ENCODE measurements at places on chromosomes 3 and 15. TPM values are rescaled to one million over a fixed set of nuclear protein-coding genes. Genes with fewer than 3 reads are reported as not detected.
A peak's percentile ranks its signal among the peaks of the same experiment; 100 is the strongest.

- no peaks in the 10 kb centered on the region for H3K27me3 ChIP-seq
- H3K4me3 ChIP-seq = no peak overlapping the region
- no peak overlapping the region for H3K27ac ChIP-seq
- no peaks in the 10 kb centered on the region for H3K36me3 ChIP-seq
- no peaks in the 10 kb centered on the region for H3K4me1 ChIP-seq
These were observed 27.8 kb downstream of the DRD3 start for GRCh38 chr3:114151091-114151490.

GRCh38 chr3:62553811-62554210 is 180.5 kb upstream of the FEZF2 start:
- H3K27me3 ChIP-seq = no peaks in the 10 kb centered on the region
- no peaks in the 10 kb centered on the region for H3K36me3 ChIP-seq
- no peak for DNase-seq

The HCLS1 gene
- 28.8 TPM for total RNA-seq

DNA sequence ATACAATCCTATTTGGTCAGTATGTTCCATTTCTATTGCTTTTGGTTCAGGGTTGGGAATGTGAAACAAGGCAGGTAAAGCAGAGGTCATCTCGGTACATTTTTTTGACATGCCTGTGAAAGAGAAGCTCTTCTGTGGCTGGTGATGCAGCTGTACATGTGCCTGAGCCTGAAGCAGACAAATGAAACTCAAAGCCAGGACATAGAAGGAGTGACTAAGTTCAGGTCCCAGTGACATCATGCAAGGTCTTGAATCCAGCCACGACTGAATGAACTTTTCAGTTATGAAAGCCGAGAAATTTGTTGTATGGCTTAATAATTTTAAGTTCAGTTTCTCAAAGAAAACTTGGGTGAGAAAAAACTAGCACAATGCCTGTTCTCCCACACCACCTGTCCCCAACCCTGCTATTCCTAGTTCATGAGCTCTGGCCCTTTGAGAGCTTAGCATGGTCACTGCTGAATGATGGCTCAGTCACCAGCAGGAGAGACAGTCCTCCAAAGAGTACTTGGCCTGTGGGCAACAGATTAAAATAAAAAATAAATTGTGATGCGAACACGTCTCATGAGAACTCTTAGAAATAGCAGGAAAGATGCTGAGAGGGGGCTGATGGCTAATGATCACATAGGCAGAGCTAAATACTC is 600.2 kb upstream of the GRM7 start:
- H3K4me1 ChIP-seq = no peaks in the 10 kb centered on the region
- no peak overlapping the region for H3K27ac ChIP-seq
- no peaks in the 10 kb centered on the region for H3K36me3 ChIP-seq
- no peak overlapping the region for H3K4me3 ChIP-seq

DNA sequence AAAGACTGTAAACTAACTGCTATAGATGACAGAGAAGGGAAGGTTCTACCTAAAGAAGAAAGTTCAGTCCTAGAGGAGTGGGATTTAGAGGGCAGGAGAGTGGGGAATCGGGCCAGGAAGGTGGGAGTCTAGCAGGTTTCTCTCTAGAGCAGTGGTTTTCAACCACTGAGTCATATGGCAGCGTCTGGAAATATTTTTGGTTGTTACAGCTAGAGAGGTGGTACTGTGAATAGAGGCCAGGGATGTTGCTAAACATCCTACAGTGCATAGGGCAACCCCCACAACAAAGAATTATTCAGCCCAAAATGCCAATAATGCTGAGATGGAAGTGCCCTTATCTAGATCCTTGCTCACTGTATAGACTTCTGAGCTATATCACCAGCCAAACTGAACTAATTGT is 28.7 kb downstream of the ATP1B3 start:
- no peaks in the 10 kb centered on the region for H3K4me1 ChIP-seq
- no peaks in the 10 kb centered on the region for H3K36me3 ChIP-seq
- no peak overlapping the region for H3K27ac ChIP-seq
- no peak overlapping the region for H3K4me3 ChIP-seq
- no peaks in the 10 kb centered on the region for H3K27me3 ChIP-seq

GRCh38 chr15:85377269-85377668 is 3.1 kb upstream of the AKAP13 start:
- H3K36me3 ChIP-seq = no peaks in the 10 kb centered on the region
- DNase-seq = no peak
- H3K27me3 ChIP-seq = no peaks in the 10 kb centered on the region
- no peak overlapping the region for H3K27ac ChIP-seq
- H3K4me3 ChIP-seq = no peak overlapping the region

DNA sequence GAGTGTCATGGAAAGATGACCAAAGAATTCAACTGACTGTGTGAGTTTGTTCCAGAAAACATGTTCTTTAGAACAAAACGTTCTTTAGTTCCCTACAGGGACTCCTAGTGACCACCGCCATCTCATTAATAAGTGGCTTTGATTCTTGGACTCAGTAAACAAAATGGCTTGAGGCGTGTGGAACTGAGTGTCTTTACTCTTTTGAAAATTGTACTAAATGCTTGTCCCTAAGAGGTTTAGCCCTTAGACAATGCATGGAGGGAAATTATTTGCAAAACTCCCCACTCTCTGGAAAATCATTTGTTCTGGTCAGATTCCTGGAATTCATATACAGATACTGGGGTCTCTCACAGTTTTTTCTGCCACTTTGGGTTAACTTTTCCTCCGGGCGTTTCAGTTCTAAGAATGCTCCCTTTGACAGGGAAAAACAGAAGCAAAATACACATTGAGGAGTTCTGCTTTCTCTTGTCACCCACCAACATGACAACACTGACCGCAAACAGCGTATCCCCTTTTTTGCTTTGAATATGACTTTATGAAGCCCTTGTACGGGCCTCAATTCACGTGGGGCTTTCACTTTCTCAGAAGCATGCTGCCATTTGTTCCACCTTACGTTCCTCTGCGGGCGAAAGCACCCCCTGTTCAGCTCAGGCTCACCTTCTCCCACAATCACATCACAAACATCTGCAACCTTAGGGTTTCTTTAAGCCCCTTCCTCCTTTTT is 15.3 kb upstream of the NRROS start:
- H3K4me3 ChIP-seq = no peak overlapping the region
- no peaks in the 10 kb centered on the region for H3K4me1 ChIP-seq
- no peak for DNase-seq
- no peaks in the 10 kb centered on the region for H3K36me3 ChIP-seq

- H3K4me3 ChIP-seq = no peak overlapping the region
- peaks cover 2% of the 10 kb centered on the region for H3K27me3 ChIP-seq
- no peak overlapping the region for H3K27ac ChIP-seq
- H3K4me1 ChIP-seq = no peaks in the 10 kb centered on the region
- DNase-seq = no peak
These were observed 35.2 kb downstream of the OSTN start for GRCh38 chr3:191234216-191234615.

- no peaks in the 10 kb centered on the region for H3K4me1 ChIP-seq
- no peaks in the 10 kb centered on the region for H3K27me3 ChIP-seq
- no peak for DNase-seq
- H3K27ac ChIP-seq = no peak overlapping the region
- H3K36me3 ChIP-seq = no peaks in the 10 kb centered on the region
- no peak overlapping the region for H3K4me3 ChIP-seq
These were observed 1105.4 kb downstream of the TUSC7 start for GRCh38 chr3:117814975-117815374.

DNA sequence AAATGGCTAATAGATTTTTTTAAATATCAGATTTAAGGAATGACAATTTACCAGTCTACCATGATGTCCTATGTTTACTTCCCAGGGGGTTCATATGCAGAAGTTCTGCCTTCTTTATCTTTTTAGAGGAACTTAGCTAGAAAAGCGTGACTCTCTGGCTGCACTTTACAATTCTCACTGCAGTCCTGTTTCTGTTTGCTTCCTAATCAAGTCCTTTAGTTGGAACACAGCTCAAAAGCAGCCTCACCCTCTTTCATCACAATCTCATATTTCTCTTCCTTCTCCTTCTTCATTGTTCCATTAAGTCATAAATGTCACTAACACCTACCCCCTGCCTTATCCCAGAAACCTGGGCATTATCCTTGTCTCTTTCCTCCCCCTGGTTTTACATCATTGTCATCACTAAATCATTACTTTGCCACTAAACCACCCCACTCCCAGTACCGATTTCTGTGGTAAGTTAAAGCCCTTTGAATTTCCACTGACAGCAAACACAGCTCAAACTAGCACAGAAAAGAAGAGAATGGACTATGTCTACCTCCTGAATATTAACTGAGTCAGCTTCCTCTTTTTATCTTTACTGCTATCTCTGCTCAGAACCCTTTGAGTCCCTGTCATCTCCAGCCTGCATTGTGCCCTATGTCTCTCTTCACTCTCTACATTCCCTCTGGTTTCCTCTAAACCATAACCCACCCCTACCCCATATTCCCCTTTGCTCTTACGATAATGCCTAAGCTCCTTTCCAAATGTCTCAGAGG is 13.8 kb upstream of the PPP4R2 start:
- DNase-seq = no peak
- H3K4me1 ChIP-seq = no peaks in the 10 kb centered on the region
- no peak overlapping the region for H3K4me3 ChIP-seq
- no peak overlapping the region for H3K27ac ChIP-seq
- H3K36me3 ChIP-seq = no peaks in the 10 kb centered on the region
- H3K27me3 ChIP-seq = no peaks in the 10 kb centered on the region

- H3K27me3 ChIP-seq = no peaks in the 10 kb centered on the region
- H3K27ac ChIP-seq = peak overlapping the region; percentile 94
- no peaks in the 10 kb centered on the region for H3K36me3 ChIP-seq
- peak; percentile 47 for DNase-seq
These were observed 753 bp downstream of the ITGB5 start for GRCh38 chr3:124886168-124887056.

The FEZF2 gene
- total RNA-seq = not detected

The GOLGA8K gene
- not detected for total RNA-seq

DNA sequence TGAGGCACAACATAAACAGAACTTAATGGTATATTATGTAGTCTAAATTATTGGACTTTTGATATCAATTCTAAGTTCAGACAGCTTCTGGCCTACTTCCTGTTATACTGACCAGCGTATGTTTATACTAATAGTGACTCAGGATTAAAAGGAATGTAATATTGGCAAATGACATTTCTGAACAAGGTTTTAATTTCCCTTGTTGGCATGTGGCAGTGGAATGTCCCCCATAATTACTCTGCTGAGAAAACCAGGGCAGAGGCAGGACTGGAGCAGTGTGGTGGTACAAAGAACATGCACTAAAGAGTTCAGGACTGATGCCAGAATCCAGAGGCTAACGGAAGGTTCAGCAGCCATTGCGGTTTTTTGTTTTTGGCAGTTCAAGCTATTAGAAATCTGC is 184.0 kb downstream of the KCNAB1 start:
- H3K4me1 ChIP-seq = no peaks in the 10 kb centered on the region
- H3K36me3 ChIP-seq = no peaks in the 10 kb centered on the region
- H3K27me3 ChIP-seq = no peaks in the 10 kb centered on the region
- DNase-seq = no peak
- no peak overlapping the region for H3K27ac ChIP-seq

DNA sequence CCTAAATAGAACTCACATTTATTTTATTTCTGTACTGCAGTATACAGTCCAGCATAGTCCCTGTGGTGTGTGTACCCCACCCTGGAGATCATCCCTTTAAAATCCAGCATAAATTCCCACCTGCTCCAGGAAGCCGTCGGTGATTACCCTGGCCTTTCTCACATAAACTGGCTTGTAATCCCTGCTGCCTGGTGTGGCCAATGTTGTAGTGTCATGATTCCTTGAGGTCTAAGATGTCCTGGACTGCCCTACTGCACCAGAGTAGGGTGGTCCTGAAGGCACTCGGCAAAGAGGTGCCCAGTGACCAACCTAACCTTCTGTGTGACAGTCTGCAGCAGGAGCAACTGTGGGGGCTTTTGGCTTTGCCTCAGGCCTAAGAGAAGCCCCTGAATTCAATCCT is 58.9 kb downstream of the ITGA11 start:
- no peaks in the 10 kb centered on the region for H3K36me3 ChIP-seq
- DNase-seq = peak; percentile 10
- H3K4me3 ChIP-seq = no peak overlapping the region

DNA sequence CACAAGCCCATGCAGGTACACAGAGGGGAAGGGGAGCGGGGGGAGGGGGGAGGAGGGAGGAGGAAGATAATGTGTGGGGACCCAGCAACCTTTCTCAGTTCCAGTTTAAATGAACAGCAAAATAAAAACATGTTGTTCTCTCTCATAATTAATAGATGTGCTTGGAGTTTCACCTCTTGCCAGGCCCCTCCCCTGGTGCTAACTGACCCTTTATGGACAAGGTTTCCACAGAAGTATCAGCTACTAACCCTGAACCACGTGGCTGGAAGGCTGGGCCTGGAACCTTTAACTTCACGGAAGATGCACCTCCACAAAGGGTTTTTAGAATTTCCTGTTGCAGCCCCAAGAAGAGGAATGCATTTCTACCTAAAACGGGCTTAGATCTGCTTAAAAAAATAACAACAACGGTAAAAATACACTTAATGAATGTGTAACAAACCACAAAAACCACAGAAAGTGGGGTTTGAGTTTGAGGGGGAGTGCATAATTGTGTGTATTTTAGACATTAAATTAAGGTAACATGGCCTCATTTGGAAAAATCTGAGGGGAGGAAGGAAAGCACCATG is 14.8 kb upstream of the SMAD3 start:
- peak overlapping the region; percentile 42 for H3K27ac ChIP-seq
- H3K4me3 ChIP-seq = no peak overlapping the region
- no peaks in the 10 kb centered on the region for H3K4me1 ChIP-seq

GRCh38 chr3:112802338-112802737 is 44.3 kb downstream of the CD200R1L start:
- H3K27me3 ChIP-seq = no peaks in the 10 kb centered on the region
- H3K36me3 ChIP-seq = no peaks in the 10 kb centered on the region
- H3K4me1 ChIP-seq = peaks cover 4% of the 10 kb centered on the region
- no peak overlapping the region for H3K27ac ChIP-seq
- no peak overlapping the region for H3K4me3 ChIP-seq
- no peak for DNase-seq

DNA sequence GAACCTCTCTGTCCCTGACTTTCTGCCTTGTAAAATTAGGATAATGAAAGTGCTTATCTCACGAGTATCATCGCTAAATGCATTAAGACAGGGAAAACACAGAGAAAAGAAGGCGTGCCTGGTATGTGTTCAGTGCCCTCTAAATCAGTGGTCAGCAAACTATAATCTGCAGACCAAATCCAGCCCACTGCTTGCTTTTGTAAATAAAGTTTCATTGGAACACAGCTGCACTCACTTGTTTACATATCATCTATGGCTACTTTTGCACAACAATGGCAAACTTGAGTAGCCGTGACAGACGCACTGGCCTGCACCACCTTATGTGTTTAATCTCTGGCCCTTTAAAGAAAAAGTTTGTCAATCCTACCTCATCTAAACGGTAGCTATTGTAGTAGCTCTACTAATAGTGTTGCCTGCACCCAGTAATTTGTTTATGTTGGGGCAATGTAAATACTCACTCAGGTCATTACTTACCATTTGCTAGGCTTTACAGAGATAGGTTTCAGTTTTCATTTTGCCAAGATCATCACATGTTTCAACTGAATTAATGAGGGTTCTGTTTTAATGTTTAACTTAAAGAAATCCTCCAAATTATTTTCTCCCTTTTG is 229.4 kb downstream of the FEZF2 start:
- no peak overlapping the region for H3K27ac ChIP-seq
- DNase-seq = no peak
- H3K27me3 ChIP-seq = no peaks in the 10 kb centered on the region
- no peak overlapping the region for H3K4me3 ChIP-seq
- H3K36me3 ChIP-seq = no peaks in the 10 kb centered on the region
